ENCODE measurements at places on chromosomes 11 and 22. TPM values are rescaled to one million over a fixed set of nuclear protein-coding genes. Genes with fewer than 3 reads are reported as not detected.

- DNase-seq = no peak
Observed at GRCh38 chr11:116601814-116602636, 170.8 kb downstream of the BUD13 start.

DNA sequence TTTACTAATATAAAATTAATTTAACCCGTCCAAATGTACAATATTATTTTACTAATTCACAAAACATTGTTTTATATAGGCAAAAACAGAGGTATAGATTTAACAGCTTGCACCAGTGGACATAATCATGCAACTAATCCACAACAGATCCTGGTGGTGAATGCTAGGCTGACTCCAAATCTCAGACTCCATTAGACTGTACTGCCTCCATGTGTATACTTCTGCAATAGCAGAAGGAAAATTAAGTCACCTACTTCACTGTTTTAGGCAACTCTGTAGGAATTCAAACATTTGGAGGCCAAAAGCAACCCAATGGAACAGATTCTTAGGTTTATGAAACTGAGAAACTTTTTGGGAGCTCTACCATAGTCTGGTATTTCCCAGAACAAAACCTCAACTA lies 30.0 kb upstream of the RAB39A start:
- no peak for DNase-seq

Gene FZD4
- total RNA-seq = 39.6 TPM

Gene OR52A1
- total RNA-seq = not detected

Data from heart left ventricle (tissue), 16 donors.